ENCODE measurements at places on chromosomes 4 and X.
A peak's percentile ranks its signal among the peaks of the same experiment; 100 is the strongest.

DNA sequence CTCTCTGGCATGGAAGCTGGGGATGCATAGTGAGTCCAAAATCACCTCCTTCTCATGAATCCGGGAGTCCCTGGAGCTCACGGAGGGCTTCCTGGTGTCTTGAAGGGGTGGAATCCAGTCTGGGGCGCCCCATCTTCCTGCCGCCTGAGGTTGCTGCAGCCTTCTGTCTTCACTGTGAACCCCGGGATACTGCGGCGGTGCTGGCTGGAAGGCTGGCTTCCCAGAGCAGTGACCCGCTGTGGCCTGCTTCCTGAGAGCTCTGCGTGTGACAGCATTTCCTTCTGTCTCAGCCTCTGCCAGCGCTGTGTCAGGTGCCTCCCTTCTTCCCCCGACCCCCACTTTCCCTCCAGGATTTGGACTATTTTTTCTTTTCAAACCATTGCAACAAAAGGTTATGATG, 98.8 kb upstream of the STOX2 start:
- no peak for DNase-seq

- DNase-seq = no peak
Observed at GRCh38 chr4:154586296-154587033, 4.1 kb downstream of the FGA start.

DNA sequence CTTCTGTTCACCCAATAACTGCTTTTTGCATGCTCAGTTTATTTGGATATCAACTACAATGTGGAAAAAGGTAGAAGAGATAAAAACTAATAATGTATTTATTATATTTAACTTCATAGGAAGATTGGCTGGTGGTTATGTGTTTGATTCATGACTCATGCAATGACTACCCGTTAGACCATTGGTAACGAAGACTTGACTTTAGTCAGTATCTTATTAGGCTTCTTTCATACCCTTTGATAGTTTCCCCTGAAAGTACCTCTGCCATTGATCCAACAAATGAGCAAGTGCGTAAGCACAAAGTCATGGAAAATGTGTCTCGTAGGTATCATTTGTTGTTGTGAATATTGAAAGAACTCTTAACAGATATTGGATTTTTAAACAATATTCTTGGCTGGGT, 394.7 kb downstream of the PPP3CA start:
- no peak for DNase-seq

DNA sequence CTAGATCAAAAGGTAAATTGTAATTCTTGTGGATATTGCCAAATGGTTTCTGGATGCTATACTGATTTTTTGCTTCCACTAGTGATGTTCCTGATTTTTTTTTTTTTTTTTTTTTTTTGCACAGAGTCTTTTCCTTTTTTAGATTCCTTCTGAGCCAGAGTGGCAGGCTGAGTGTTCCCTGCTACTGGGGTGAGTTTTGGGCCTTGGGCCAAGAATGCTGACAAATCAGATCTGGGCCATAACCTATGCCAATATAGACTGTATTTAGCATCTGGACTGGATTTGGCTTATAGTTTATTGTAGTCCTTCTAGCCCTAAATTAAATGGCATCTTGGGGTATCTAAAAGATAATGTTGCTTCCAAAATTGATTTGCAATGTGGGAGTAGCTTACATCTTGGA, 52.8 kb downstream of the REPS2 start:
- DNase-seq = no peak

GRCh38 chrX:155259752-155260151, 4.5 kb downstream of the RAB39B start:
- DNase-seq = no peak

DNA sequence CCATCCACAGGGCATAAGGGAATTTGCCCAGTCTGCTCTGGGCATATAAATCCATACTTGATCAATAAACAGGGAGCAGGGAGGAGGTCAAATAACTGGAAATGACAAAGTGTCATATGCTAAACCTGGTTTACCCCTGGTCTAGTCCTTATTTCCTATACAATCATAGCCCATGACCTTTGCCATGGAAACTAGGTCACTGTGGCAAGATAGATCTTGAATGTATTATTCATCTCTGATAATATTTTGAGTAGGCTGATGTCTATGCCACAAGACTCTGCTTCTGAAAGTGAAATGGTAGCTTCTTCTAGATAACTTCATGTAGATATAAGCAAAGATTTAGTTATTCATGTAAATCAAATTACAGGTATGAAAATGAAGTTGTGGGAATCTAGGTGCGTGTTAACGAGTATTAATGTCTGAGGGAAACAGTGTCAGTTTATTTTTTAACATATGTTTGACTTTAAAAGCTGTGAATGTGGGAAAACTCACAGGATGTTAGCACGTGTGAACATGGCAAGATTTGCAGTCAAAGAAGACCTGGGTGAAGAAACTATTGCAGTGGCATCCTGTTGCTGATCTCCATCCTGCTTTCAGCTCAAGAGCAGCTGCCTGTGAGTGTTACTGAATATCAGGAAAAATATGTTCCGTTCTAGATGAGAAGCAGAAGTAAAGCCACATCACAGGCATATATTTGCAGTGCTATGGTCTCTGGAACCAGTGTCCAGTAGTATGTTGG, 81.8 kb upstream of the NDP start:
- DNase-seq = no peak

DNA sequence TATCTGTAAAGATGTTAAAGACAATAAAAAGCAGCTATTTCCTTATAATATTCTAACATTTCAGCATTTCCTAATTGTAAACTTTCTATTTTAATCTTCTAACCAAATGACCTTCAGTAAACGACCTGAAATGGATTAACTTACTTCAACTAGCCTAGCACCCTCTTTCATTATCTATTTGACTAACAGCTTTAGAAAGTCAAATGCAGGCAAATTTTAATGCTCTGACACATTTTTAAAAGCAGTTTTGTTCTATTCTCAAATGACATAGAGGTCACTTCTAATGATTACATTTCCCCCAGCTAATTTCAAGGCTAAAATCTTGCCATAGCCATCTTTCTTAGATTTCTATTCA, 41.9 kb downstream of the SLC7A11 start:
- no peak for DNase-seq

- no peak for DNase-seq
Observed at GRCh38 chr4:5257086-5257485, 205.8 kb downstream of the STK32B start.

DNA sequence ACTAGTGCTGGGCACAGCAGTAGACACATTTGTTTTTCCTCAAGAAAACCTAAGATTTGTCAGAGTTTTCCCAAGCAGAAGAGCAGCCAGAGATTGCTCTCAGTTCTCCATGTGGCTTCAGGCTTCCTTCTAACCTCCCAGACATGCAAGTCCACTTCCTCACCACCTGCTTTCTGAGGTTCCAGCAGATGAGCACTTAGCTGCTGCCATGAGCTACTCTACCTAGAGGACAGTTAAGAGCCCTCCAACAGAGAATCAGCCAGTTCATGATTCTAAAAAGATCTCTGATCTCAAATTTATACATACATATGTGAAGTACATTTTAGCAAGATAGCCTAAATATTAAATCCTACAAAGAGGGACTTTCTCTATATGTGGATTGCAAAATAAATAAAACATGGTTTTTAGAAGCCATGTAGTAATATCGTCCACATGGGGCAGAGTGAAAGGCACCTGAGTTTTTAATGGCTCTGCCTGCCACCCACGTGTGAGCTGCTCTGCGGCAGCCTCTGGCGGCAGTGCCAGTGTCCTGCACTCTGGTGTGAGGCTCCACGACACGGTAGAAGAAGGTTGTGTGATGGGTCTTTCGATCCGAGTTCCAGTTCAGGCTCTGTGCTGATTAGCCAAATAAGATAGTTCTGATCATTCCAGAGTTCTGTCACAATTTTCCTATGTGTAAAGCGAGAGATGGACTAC, 10.3 kb downstream of the CYP4V2 start:
- peak; percentile 75 for DNase-seq

DNA sequence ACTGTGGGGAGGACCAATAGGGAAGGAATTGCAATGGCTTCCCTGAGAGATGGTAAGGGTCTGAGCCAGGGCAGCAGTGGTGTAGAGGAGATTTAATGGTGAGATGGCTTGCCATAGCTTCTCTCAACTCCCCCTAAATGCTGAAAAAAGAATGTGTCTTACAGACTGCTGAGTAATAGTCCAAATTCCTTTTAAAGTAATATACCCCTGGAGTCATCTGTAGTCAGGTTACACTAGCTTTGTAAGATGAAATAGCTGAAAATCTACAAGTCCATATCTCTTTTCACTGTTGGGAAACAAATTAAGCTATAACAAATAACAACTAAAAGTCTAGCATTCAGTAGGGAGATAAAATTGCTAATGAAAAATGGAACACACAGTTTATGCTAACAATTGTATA, 33.5 kb downstream of the MAPK10 start:
- no peak for DNase-seq

- no peak for DNase-seq
Observed at GRCh38 chr4:61160478-61160877, 39.6 kb upstream of the ADGRL3 start.

- DNase-seq = peak; percentile 54
Observed at GRCh38 chr4:180913750-180914149, 1329.5 kb upstream of the TENM3 start.

DNA sequence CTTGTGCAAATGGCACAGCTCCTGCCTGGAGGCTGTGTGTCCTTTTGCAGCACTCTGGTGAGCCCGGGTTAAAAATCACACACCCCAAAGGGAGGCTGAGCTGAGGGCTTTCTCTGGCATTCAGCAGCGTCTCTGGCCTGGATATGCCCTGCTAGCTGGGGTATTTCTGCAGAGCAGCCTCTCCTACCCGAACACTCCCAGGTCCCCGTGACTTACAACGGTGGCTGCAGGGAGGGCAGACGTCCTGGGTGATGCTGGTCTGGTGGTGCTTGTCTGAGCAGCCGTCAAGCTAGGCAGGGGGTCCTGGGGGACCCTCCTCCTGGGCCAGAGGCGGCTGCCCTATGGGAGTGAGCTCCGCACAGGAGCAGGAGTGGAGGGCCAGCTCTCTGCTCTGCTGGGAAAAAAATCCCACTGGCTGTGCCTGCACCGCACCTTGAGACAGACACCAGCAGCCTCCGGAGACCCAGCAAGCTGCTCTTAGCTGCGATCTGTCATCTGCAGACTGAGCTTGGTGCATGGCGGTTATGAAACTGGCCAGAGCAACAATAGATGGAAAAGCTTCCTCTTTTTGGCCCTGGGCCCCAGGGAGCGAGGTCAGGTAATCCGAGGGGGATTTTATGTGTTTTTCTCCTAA, 41.3 kb upstream of the ASMTL start:
- DNase-seq = no peak

- peak; percentile 0 for DNase-seq
Observed at GRCh38 chrX:135625995-135626394, 87.4 kb upstream of the CT45A1 start.

GRCh38 chr4:40375095-40375494, 40.0 kb downstream of the CHRNA9 start:
- no peak for DNase-seq

DNA sequence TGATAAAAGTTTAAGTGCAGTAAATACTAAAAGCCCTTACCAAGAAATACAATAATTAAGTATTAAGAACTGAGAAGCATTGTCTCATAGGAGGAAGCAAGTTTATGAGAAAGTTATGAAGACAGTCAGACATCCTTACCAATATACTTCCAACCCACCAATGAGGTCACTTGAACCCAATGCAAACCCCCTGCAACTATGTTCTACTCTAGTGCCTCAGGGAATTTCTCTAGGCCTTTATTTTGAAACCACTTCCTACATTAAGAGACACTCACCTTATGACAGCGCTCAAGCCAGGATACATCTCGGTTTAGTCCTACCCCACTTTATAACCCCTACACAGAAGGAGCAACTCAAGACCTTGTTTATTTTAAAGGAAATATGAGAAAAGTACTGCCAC, 61.3 kb downstream of the STPG2 start:
- no peak for DNase-seq

- DNase-seq = peak; percentile 37
Observed at GRCh38 chr4:176002007-176002613, 63.5 kb upstream of the WDR17 start.

GRCh38 chr4:85701861-85702321, 226.9 kb downstream of the ARHGAP24 start:
- no peak for DNase-seq

- no peak for DNase-seq
Observed at GRCh38 chr4:187251896-187252295, 528.2 kb upstream of the FAT1 start.

- DNase-seq = no peak
Observed at GRCh38 chrX:27404366-27404765, 58.8 kb downstream of the PPP4R3C start.

GRCh38 chr4:75229806-75230570, 284.2 kb downstream of the RCHY1 start:
- DNase-seq = no peak

DNA sequence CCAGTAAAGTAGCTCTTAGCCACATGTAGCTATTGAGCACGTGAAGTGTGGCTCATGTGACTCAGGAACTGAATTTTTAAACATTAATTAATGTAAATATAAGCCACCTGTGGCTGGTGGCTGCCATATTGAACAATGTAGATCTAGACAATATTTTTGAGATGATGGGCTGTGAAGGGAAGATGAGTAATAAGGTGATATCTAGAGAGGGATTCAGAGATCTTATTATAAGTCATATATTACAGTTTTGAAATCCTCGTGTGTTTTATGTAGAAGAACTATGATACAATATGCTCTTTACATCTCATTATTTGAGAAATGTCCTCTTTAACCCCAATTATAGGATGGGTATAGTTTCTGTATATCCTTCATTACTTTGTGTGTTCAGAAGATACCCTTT, 5.6 kb downstream of the GAR1 start:
- no peak for DNase-seq

- DNase-seq = no peak
Observed at GRCh38 chr4:78687818-78688217, 88.3 kb upstream of the BMP2K start.

DNA sequence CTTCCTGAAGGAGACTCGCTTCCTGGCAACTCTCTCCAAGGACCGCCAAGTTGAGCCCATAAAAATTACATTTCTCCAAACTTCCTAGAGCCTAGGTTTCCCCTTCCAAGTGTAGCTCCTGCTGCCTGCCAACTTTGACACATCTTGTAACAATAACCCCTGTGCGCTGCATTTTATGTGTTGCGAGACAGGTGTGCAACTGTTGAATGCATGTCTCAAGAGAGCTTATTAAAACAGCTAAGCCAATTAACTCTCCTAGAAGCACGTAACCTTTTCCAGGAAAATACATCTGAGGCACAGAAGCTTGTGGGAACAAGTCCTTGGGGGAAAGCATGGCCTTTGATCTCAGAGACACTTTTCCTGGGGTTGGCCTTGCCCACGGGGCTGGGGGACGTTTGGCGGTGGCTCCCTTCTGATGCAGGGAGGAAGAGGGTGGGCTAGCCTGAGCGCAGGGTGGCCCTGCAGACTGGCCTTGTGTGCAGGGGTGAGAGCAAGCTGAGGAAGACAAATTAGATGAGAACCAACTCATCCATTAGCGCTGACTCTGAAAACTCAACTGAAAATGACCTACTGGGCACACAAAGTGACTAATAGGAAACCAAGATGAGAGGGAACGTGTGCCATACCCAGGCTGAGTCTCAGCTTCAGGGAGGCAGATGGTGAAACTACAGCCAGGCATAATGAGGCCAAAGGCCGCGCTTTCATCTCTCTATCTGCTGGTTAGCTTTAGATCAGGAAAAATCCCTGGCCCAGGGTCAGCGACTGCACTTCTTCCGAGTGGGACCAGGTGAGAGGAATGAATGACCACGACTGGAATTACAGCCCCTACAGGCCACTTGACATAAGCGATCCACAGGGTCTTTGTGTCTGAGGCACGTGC, 75.3 kb downstream of the ENPP6 start:
- no peak for DNase-seq
